ENCODE measurements at places on chromosomes 12 and 14.
A peak's percentile ranks its signal among the peaks of the same experiment; 100 is the strongest.

DNA sequence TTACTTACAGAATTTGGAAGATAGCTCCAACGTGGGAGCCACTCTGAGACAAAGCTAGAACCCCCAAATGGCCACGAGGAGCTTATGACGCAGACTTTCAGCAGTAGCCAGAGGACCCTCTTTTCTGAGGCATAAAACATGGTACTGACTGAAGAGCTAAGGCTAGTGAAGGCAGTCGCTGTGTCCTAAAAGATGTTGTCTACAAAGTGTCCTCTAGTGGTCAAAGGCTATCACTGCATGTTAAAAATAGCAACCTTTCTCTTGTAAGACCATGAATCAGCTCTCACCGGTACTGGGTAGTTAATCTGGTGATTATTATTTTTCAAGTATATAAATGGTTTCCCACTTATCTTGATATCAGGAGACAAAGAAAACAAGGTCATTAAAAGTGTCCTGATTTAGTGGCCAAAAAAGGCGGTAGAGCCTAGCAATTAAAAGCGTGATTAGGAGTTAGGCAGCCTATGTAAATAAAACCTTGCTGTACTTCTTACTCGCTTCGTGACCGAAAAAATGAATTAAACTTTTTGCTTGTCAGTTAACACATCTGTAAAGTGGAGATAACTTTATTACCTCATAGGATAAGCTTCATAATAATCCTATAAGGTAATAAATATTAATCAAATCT, 47.0 kb upstream of the LGR5 start:
- no peak for DNase-seq

GRCh38 chr14:105878125-105878524, 351.7 kb downstream of the TMEM121 start:
- no peak for DNase-seq

DNA sequence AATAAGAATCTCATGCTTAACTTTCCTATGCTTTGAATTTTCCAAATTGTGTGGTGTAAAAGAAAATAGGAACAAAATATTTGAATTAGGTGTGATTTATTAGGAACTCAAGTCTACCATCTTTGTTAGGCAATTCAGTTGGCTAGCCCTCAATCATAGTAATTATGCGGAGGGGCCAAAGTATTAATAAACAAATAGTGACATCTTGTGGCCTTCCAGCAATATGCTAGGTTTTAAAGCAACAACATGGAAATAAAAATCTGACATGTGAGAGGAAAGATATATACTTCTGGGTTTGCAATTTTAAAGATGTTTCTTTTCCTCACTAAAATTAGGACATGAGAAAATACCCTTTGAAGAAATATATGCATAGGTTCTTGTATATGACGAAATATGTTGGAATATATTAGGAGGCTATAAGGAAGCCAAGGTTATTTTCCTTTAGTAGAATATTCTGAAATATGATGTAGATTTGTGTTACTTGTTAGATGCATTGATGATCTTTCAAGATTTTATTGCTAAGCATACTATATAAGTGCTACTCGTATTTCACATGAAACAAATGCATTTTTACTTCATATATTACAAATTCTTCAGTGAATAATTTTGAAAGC, 200.4 kb downstream of the PTPRO start:
- no peak for DNase-seq

DNA sequence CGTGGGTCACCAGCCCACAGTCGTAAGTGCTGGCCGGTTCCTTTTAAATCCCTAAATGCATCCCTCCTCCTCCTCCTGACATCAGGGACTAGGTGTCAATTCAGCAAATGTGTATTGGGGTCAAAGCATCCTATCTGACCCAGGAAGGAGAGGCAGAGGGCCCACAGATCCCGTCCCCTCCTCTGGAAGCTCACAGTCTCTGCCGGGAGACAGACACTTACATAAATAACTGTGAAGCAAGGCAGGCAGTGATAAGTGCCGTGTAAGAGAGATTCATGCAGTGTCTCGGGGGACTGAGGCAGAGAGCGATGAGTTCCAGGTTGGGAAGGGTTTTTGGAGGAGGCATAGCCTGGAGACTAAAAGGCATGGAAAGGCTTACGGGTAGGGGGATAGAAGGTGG, 44.1 kb downstream of the HRK start:
- no peak for DNase-seq

DNA sequence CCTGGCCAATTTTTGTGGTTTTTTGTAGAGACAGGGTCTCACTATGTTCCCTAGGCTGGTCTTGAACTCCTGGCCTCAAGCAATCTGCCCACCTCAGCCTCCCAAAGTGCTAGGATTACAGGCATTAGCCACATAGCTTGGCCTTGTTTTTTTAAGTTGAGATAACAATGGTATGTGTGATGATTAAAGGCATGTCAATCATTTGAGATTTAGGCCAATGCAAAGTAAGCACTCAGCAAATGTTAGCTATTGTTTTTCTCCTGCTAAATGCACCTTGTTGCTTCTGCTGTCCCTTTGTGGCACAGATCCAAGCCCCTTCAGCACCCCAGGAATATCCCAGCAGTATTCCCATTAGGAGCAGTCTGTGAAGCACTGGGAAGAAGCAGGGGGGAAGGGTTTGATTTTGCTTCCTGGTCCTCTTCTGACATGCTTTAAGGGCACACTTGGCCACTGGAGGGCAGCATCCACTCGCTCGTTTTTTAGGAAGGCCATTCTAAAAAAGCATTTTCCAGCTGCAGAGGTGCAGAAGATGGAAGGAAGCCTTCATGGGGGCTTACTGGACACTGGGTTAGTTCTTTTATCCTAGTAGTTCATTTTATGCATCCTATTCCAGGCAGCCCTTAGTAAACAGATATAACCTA, 70.2 kb upstream of the ZFP36L1 start:
- DNase-seq, result peak; percentile 36

- no peak for DNase-seq
Measured at GRCh38 chr12:4242595-4242994, 31.0 kb upstream of the CCND2 start.

- no peak for DNase-seq
Measured at GRCh38 chr12:88435334-88436076, 144.8 kb downstream of the KITLG start.

DNA sequence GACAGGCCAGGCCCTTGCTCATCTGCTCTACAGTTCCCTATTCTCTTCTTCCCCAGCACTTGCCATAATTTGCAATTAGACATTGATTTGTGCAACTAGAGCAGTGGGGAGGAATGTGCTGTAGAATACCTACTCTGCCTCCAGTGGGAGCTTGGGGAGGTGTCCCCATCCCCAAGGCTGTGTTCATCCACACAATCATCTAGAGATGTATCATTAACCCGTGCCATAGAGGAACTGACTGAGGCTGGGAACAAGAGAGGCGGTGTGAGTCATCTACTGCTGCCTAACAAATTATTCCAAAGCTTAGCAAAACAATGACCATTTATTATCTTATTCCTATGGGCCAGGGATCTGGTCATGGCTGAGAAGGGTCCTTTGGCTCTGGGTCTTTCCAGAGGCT, 5.1 kb upstream of the OTUB2 start:
- no peak for DNase-seq

DNA sequence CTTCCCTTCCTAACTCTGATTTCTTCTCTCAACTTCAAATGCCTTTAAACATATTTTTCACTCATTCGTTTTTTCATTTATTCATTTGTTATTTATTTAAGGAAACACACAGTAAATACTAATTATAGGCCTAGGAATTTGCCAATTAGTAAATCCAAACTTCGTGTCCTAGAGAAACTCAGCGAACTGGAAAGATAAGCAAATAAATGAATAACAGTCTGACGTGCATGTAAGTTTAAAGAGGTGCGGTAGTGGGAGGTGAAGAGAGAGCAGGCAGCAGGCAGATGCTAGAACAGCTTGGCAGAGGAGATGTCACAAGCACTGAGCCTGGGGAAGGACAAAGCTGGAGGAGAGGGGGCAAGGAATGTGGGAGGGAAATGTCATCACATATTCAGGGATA, 228.2 kb downstream of the DPY19L2 start:
- DNase-seq, result no peak

- no peak for DNase-seq
Measured at GRCh38 chr12:48184549-48184922, 1.1 kb downstream of the CCDC184 start.
